ENCODE measurements at places on chromosomes 1 and 21. TPM values are rescaled to one million over a fixed set of nuclear protein-coding genes. Genes with fewer than 3 reads are reported as not detected.

Gene GBP4
- polyA plus RNA-seq: 12.3 TPM

Gene SLC22A15
- 1.8 TPM for polyA plus RNA-seq

Gene RCSD1
- polyA plus RNA-seq: 14.1 TPM

Gene HIVEP3
- 7.3 TPM for polyA plus RNA-seq

Gene BTG2
- 25.4 TPM for polyA plus RNA-seq

Gene ZNF670
- polyA plus RNA-seq: 5.4 TPM

Gene CD1C
- 3.1 TPM for polyA plus RNA-seq

Gene CDK18
- polyA plus RNA-seq: 9.2 TPM

Gene PLA2G2C
- polyA plus RNA-seq: 1.1 TPM

Gene FCGR2B
- 16.1 TPM for polyA plus RNA-seq

Gene ACTL8
- 12.8 TPM for polyA plus RNA-seq

Gene IRF6
- 8.2 TPM for polyA plus RNA-seq

Gene COL11A1
- polyA plus RNA-seq: 7.0 TPM

Gene S100A9
- 36.6 TPM for polyA plus RNA-seq

Gene OR2M3
- polyA plus RNA-seq: 0.11 TPM

Gene MAB21L3
- polyA plus RNA-seq: 0.37 TPM

Gene PEAR1
- 10.5 TPM for polyA plus RNA-seq

Gene CD34
- polyA plus RNA-seq: 70.7 TPM

Gene TMEM125
- 2.2 TPM for polyA plus RNA-seq

Gene ORC1
- polyA plus RNA-seq: 6.4 TPM
